ENCODE measurements at places on chromosomes 3 and 15.

- no peak for DNase-seq
These were observed 4.8 kb upstream of the ARPIN start for GRCh38 chr15:89917442-89918101.

- no peak for DNase-seq
These were observed 848 bp upstream of the CADPS start for GRCh38 chr3:62876064-62876463.

DNA sequence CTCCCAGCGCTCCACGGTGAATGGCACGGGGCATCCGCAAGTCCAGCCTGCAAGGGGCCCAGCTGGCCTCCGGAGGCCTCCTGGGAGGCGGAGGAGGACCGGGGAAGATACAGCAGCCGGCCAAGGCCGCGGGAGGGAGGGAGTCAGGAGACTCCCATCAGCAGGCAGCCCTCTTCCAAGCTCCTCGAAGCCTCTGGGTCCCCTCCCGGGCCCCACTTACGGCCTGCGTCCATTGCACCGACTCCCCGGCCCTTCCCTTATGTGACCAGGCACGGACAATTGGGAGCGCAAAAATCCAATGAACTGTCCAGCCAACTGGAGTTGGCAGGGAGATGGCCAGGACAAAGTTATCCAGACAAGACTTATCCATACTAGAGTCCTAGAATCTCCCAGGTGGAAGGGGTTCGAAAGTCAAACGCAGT, 668 bp downstream of the MFGE8 start:
- no peak for DNase-seq

GRCh38 chr3:126370606-126371005, 13.4 kb upstream of the KLF15 start:
- DNase-seq = no peak

- no peak for DNase-seq
These were observed 213.7 kb downstream of the PDCD6IP start for GRCh38 chr3:34012102-34012461.

DNA sequence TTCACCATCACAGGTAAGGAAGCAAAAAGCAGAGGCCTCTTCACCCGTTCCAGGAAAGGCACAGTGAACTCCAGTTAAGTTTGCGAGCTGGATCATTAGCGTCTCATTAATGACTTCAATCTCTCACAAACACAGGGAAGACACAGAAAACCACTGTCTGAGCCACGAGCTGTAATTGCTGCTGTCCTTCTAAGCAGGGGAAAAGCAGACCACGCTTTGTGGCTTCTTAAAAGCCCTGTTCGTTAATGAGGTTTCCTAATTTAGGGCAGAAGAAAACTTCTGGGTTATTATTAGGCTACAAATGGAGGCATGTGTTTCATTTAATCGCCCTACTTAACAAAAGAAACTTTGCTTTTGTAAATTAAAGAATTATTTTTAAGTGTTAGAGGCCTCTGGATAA, 50.6 kb upstream of the FAM174B start:
- no peak for DNase-seq

DNA sequence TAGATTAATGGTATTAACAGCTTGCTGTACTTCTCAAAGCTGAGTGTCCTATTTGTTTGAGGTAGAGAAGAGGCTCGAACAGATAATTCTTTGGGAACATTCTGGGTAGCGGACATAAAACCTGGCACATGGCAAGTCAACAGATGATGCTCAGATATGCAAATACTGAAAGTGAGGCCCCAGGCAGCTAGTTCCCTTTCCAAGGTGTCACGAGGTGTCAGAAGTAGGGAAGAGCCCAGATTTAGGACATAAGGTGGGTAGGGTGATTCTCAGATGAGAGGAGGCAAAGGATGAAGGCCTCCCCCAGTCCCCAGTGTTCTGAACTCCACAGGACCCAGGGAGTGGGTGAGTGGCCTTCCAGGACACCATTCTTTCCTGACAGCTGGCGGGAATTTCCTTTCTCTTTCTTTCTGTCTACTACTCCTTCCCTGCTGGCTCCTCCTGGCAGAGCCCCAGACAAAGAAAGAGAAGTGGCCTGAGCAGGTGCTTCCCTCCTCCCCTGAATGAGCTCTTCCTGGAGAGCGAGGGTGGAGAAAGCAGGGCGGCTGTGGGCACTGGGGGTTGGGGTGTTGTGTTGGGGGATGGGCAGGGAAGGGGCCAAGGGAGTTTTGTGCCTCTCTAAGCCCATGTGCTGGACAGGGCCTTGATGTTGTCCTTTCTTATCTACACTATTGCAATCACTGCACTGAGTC, 87.5 kb downstream of the CORO2B start:
- no peak for DNase-seq

Data from central memory CD4-positive, alpha-beta T cell (primary cell).